ENCODE measurements at places on chromosomes 13 and 19.

- DNase-seq: no peak
Observed at GRCh38 chr19:54916822-54917221, 10.9 kb downstream of the NCR1 start.

- DNase-seq: no peak
Observed at GRCh38 chr13:21230516-21230915, 54.1 kb downstream of the MRPL57 start.

DNA sequence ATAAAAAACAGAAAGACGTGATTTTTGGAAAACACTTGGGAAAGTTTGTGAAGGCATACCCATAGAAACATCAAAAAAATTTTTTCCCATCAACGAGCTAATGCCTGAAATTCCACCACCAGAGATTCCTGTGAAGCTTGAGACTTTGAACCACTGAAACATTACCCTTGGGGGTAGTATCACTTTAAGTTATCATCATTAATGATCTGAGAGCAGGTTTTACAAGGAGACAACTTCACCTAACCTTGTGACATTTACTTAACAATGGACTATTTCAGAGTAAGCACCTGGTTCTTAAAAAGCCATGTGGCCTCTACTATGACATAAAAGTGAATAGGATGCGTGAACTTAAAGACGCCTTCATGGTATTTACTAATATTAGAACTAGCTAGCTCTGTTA is 51.9 kb downstream of the DOCK9 start:
- no peak for DNase-seq

GRCh38 chr13:32086791-32087441 is 55.3 kb downstream of the FRY start:
- DNase-seq: no peak

DNA sequence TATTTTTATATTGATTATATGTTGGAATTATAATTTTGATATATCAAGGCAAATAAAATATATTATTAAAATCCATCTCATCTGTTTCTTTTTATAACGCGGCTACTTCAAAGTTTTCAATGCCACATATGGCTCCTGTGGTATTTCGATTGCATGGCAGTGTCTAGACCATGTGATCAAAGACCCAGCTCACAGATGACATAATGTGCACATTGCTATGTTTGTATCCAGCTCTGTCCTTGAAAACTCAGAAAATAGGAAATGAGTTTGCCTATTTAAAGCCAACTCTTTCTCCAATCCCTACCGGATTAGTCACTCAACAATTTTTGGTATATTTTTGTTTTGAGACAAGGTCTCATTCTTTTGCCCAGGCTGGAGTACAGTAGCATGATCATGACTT is 26.2 kb downstream of the TMTC4 start:
- DNase-seq: no peak

DNA sequence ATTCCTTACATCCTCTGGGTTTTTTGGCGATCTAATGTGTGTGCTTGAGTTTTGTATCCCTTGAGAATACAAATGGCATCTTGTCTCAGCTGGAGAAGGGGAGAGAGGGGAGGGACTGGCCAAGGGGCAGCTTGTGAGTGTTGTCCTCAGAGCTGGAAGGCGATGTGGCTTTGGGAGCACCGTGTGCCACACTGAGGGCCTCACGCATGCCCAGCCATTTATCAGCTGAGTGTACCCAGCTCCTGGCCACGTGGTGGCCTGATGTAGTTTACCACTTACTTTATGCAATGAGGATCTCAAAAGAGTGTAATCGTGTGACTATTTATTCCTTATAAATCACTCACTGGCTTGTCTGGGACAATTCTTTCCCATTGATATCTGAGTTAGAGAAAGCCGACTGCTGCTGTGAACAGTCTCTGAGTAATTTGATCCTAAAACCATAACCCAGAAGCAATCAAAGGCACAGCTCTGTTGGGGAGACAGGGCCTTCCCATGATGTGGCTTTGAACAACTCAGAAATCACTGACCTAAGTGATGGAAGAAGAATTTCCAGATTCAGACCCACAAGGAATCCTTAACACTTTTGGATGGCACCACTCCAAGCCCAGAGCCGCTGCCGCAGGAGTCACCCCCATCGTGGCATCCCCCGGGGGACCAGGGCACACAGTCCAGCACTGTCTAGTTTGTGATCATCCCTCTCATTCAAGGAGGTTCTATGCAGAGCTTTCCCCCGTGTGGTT is 53.9 kb upstream of the MTIF3 start:
- DNase-seq: no peak

DNA sequence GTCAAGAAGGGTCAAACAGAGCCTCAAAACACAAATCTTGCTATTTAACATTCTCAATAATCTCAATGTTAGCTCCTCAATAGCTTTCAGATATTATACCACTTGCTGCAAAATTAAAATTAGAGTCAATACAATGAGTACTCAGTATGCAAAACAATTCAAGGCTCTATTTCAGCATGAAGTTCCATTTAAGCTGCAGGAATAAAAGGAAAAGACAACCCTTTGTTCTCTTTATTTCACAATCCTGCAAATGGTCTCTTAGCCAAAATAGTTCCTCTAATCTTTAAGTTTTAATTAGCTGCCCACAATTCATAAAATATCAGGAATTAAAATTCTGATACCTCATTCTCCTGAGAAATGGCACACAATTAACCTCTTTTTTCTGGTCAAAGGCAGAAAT is 40.5 kb upstream of the DCT start:
- DNase-seq: no peak

- DNase-seq: no peak
Observed at GRCh38 chr13:59413126-59413525, 750.6 kb downstream of the DIAPH3 start.

- DNase-seq: no peak
Observed at GRCh38 chr13:38223089-38223488, 126.6 kb upstream of the UFM1 start.

GRCh38 chr19:4096049-4096892 is 27.7 kb downstream of the MAP2K2 start:
- DNase-seq: no peak

GRCh38 chr13:41780715-41781706 is 179.9 kb downstream of the VWA8 start:
- no peak for DNase-seq

GRCh38 chr19:1829958-1830357 is 17.9 kb upstream of the ATP8B3 start:
- DNase-seq: no peak

GRCh38 chr13:22214184-22214583 is 543.3 kb downstream of the FGF9 start:
- no peak for DNase-seq

DNA sequence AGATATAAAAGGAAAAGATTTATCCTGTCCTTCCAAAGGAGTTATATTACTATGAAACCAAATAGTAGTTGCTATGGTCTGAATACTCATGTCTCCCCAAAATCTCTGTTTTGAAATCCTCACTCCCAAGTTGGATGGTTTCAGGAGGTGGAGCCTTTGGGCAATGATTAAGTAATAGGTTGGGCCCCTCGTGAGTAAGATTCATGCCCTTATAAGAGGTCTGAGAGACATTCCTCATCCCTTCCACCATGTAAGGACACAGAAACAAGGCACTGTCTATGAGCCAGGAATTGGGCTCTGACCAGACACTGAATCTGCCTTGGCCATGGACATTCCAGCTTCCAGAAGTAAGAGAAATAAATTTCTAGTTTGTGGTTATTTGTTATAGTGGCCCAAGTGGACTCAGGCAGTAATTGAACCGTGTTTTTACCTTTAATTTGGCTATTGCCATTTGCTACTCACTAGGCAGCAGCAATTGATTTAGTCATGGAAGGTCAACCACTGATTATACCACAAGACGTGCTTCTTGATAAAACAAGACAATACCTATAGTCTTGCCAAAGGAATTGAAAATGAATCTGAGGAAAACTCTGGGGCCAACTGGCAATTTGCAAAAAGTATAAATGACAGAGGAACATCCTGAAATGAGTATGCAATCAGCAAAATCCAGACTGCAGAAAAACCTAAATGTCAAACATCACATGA is 717.4 kb upstream of the SPRY2 start:
- DNase-seq: no peak

DNA sequence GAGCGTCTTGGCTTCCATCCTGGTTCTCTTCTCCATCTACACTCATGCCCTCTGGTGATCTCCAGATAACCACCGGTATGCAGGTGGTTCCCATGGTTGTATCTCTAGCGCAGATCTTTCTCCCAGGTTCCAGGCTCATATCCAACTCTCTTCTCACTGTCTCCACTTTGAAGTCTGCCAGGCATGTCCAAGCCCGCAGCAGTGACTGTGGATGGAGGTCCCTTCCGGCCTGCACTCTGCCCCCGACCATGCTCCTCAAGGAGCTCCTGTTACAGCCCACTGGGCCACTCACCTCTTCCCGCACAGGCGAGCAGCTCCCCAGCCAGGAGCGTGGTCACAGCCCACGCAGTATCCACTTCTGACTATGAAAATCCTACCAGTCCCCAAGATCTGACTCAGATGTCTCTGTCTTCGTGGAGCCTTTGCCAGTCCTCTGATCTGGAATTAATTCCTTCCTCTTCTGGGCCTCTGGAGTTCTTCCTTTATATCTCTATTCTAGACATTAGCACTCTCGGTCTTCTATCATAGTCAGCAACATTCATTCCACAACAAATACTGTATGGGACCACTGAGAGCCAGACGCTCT is 100.2 kb downstream of the TEX26 start:
- DNase-seq: no peak

GRCh38 chr13:26977541-26977940 is 194.1 kb downstream of the USP12 start:
- DNase-seq: no peak

GRCh38 chr19:8194528-8195267 is 14.5 kb upstream of the CERS4 start:
- no peak for DNase-seq

GRCh38 chr19:56124578-56124977 is 3.5 kb upstream of the ZNF787 start:
- no peak for DNase-seq

GRCh38 chr13:35763782-35764123 is 287.3 kb upstream of the MAB21L1 start:
- DNase-seq: no peak

- no peak for DNase-seq
Observed at GRCh38 chr19:7199613-7200533, 94.3 kb downstream of the INSR start.

DNA sequence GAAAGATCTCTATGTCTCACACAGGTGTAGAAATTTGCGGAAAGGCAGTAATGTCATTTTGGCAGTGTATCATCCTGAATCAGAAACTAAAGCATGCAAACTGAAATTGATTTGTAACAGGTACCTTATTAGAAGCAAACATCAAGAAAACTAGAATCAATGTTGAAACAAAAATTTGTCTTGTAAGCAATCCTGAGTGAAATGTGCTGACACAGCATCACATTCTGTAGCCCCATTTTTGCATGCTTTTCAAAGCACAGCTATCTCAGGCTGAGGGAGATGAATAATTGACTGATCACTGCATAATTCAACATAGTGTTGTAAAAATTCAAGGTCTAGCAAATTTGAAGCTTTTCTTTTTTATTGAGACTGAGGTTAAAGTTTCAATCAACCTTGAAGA is 539.7 kb downstream of the DACH1 start:
- no peak for DNase-seq

- DNase-seq: no peak
Observed at GRCh38 chr13:102172406-102172805, 229.4 kb downstream of the FGF14 start.

- DNase-seq: no peak
Observed at GRCh38 chr19:55252760-55253663, 5.8 kb downstream of the PPP6R1 start.

GRCh38 chr13:105410602-105411001 is 1124.9 kb downstream of the EFNB2 start:
- no peak for DNase-seq

- no peak for DNase-seq
Observed at GRCh38 chr19:15989889-15990288, 41.1 kb downstream of the OR10H4 start.

DNA sequence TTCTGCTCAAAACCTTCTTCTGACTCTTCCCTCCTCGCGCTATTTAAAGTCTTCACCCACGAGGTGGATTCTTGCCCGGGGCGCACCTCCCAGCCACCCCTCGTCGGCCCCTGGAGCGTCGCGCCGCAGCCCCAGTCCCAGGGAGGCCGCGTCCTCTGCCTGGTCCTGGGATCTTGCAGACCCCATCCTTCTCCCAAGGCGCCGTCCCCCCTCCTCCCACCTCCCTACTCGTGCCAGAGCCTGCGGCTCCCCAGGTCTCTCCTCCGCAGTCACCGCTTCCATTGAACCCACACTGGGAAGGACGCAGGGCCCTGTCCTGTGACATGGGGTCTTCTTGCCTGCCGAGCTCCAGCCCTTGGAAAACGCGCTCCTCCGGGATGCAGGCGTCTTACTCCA is 486 bp downstream of the ZNF808 start:
- DNase-seq: no peak

DNA sequence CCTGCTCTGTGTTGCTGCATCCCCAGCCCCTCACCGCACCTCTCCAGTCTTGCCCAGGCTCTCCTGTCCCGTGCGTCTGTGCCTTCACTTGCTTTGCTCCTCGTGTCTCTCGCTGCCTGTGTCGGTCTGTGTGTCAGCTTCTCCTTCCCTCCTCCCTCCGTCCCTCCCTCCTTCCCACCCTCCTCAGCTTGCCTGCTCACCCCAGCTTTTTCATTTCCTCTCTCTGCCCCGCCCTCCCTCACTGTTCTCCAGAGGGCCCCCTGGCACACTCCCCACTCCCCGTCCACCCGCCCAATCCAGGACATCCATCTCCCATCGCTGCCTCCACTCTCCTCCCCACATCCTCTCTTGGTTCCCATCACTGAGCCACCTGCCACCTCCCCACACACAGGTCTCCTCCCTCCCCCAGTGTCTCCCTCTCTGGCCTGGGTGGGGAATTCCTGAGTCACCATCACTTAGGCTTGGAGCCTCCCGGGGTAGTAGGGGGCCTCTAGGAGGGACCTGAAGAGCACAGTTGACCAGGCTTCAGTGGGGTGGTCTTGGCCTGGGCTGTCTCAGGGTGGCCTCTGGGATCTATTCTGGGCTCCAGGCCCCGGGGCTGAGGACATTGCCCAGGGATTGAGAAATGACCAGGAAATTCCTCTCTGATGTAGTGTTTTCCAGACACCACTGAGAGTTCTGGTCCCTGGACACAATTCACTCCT is at the start of gene PTGIR:
Gene PTGIR (minus strand): TSS at position 132 of the 704 bp plus-strand sequence. CDS start 864 bp downstream, outside the sequence.
- DNase-seq: no peak

All from cerebellar nuclear complex (tissue), 1 donor.